ENCODE measurements at places on chromosomes 12 and 14.

- peak; percentile 50 for DNase-seq
These were observed 1.4 kb upstream of the TRMT61A start for GRCh38 chr14:103527408-103528145.

- DNase-seq: no peak
These were observed 5.4 kb downstream of the GAPDH start for GRCh38 chr12:6539707-6540134.

DNA sequence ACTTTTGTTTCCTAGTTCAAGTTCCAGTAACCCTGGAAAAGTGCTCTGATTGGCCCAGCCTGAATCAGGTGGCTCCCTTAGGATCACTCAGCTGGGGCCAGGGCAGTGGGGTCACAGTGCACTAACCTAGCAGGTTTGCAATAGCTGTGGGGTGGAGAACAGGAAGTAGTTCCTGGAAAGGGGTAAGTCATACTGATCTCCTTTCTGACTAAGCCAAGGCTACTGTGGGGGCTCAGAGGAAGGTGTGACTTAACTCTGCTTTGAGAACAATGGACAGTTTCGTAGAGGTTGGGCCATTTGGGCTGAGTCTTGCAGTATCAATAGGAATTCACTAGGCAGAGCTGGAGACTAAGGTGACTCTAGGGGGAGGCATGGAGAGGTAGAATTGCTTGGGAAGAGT lies 89.4 kb downstream of the KIF26A start:
- DNase-seq: no peak

GRCh38 chr12:80794551-80794950 lies 77.8 kb downstream of the MYF5 start:
- DNase-seq: no peak

DNA sequence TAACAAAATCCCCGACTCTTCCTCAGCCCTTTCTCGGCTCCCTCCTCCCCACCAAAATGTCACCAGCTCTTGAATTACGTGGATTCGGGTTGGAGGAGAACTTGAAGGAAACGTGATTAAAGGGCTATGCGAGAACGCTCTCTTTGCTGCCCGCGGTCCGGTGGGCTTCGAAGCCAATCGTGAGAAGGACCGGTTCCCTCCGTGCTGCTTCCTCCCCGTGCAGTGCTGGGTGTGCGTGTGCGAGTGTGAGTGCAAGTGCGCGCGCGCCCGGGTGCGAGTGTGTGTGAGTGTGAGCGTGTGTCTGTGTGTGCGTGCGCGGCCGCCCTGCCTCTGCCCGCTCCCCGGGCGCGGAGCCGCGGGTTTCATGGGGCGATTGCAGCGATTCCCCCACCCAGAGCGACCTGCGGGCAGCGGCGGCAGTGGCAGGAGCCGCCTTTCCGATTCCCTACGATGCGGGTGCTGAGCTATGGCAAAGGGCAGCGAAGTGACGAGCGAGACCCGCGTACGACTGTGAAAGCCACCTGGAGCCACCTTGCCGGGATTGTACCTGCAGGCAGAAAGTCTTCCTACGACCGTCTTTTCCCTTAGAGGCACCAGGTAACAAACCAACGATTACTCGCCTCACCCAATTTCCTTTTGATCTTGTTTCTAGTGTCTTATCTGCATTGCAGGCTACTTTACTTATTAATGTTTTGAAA lies 1.4 kb downstream of the LRFN5 start:
- peak; percentile 23 for DNase-seq

DNA sequence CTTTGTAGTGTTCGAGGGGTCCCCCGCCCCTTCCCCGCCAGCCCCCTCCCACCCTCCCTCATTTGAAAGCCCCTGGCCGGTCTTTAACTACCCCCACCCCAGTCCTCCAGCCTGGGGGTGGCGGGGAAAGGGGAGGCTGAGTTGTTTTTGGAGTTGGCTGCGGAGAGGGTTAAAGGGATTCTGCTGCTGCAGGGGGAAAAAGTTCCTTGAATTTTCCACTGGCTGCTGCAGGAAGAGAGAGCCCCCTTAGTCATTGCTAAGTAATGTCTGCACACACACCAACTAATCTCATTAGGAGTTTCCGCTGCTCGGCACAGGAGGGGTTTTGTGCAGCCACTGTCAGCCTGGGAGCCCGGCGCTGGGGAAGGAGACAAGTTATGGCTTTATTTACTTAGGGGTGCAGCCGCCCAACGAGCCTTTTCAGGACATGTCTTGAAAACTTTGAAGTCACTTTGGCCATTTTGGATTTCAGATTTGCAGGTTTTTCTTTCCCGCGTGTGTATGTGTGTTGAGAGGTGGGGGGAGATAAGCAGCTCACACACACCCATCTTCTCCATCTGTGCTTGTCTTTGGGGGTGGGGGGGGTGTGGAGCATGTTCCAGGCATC lies 1.8 kb downstream of the ELK3 start:
- peak; percentile 83 for DNase-seq

DNA sequence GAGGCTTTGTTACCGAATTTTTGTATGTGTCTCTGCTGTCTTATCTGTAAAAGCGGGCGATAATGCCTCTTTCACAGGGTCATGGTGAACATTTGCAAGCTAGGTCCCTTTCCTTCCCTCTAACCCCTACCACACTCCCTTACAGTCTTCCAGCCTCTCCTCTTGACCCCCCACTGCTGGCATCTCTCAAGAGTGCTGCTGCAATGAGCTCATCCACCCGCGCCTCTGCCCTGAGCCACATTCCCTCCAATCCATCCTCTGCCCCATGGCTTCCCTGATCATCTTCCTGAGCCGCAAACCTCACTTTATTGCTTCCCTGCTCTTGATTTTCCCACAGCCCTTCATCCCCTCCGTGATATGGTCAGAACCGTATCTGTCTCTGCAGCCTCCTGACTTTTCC lies 343.6 kb downstream of the BCL11B start:
- no peak for DNase-seq

- DNase-seq: no peak
These were observed 270.8 kb downstream of the BCL11B start for GRCh38 chr14:99001241-99001640.

DNA sequence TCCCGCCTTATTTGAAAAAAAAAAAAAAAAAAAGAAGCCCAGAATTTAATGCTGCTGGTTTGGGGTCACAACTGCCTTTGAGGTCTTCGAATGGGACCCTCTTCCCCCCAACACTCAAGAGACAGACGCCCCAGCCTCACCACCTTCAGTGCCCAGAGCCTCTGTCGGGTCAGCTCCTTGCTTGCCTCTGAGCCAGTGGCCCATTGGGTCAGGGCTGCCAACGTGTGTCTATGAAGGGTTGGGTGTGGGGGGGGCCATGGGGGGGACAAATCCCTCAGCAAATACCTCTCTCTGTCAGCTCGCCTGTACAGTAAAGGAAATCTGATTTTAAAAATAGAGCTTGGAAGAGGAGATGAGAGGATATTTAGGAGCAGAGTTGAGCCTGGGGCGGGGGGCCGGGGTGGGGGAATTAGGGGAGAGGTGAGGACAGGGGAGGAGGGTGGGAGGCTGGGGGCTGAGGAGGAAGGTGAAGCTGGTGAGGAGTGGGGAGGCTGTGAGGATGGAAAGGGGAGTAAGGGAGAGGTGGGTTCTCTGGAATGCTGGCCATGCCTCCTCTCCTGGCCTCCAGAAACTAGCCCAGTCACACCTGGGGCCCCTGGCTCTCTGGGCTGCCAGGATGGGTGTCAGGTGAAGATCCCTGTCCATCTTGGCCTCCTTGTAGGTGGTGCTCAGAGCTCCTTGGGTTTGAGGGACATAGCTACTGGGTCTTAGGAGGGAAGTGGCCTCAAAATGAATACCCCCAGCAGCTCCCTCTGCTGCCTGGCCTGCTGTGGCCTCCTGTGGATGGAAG lies 13.3 kb downstream of the RTL1 start:
- no peak for DNase-seq

DNA sequence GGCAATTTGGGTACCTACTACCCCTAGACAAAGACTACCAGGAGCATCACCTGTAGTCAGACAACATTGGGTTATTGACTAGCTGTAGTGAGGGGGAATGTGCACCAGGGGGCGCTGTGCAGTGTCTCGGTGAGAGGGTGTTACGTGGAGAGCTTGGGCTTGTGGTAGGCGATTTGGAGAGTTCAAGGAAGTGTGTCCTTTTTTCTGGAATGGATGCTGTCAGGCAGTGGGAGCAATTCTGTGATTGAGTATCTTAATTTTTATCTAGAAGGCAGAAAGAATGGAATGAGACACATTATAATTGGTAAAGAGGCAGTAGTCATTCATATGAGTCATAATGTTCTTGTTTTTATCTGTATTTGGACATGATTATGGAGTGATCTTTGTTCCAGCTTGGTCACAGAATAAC lies 187.7 kb downstream of the GALC start:
- DNase-seq: peak; percentile 5

DNA sequence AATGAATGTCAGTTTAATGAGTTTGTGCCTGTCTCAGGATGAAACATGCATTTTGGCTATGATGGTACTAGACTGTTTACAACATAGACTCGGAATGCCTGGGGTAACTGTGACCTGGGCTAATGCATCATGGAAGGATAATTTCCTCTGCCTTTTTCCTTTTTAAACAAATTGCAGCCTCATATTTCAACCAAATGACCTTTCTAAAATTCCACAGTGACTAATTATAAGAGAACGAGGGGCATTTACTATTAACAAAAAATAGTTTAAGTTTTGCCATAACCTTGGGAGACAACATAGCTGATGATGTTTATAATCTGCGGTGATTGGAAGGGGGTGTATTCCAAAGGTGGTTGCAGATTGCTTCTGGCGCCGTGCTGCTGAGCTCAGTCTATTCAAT lies 1140.5 kb downstream of the GALC start:
- DNase-seq: no peak

- DNase-seq: no peak
These were observed 20.2 kb downstream of the KMT2D start for GRCh38 chr12:49040364-49040855.

DNA sequence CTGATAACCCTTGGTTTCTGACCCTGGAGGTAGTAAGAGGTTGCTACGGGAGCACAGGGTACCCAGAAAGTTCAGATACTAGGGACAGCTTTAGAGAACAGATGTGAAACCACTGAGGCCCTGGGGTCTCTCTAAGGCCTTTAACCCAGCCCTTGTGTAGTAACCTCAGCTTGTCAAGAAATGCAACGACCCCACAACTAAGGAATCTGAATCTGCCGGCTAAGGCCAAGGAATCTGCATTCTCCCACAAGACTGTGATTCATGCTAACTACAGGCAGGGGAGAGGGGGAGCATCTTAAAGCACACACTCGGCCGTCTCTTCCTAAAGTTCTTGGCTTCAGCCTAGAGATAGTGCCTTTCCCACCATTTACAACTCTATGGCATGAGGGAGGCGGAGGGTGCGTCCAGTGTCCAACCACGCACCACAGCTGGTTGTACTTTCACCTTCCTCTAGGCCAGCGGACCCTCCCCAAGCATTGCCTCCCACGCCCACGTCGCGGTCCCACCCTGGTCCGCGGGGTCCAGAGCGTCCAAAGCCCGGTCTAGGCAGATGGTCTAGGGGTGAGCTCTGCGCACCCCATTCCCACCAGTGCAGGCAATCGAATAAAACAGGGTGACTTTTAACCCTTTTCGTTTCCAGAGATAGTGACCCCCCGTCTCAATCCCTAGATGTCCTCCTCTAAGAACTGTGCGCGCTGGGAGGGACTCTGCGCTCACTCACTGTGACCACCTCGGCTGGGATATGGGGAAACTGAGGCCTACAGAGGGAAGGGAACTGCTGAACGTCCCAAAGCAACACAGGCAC lies 735 bp upstream of the VASH1 start:
- DNase-seq: no peak

- no peak for DNase-seq
These were observed 245.9 kb downstream of the ADAMTS20 start for GRCh38 chr12:43306066-43306465.

DNA sequence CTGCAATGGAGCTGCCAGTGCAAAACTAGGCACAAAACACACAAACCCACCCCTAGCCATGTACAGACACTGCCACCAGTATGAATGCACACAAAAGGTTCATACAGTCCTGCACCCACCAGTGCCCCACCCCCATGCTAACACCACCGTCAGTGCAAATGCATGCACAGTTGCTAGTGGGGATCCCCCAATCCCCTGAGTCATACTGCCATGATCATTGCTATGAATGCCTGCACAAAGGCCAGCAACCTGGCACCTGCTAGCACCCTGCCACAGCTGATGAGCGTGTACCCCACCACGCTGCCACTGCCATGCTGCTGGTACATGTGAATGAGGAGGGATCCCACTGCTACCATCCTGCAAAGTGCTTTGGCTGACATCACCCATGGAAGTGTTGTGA lies 23.9 kb downstream of the PZP start:
- DNase-seq: no peak

GRCh38 chr14:23104591-23105347 lies at the start of gene CIROP:
Gene CIROP (minus strand): TSS chr14:23104989. CDS start chr14:23104920, 69 bp downstream.
- no peak for DNase-seq

GRCh38 chr12:53733807-53734200 lies 6.6 kb upstream of the CALCOCO1 start:
- DNase-seq: peak; percentile 44

DNA sequence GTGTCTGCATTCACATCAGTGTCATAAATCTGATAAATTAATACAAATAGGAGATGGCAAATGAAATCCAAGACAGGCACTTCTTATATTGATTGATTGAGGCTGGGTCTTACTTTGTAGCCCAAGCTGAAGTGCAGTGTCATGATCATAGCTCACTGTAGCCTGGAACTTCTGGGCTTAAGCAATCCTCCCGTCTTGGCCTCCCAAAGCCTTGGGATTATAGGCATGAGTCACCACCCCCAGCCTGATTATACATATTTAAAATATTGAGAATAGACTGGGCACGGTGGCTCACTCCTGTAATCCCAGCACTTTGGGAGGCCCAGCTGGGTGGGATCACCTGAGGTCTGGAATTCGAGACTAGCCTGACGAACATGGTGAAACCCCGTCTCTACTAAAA lies 51.3 kb downstream of the MARK3 start:
- DNase-seq: no peak

GRCh38 chr12:121264951-121265515 lies 31.5 kb downstream of the CAMKK2 start:
- DNase-seq: no peak

DNA sequence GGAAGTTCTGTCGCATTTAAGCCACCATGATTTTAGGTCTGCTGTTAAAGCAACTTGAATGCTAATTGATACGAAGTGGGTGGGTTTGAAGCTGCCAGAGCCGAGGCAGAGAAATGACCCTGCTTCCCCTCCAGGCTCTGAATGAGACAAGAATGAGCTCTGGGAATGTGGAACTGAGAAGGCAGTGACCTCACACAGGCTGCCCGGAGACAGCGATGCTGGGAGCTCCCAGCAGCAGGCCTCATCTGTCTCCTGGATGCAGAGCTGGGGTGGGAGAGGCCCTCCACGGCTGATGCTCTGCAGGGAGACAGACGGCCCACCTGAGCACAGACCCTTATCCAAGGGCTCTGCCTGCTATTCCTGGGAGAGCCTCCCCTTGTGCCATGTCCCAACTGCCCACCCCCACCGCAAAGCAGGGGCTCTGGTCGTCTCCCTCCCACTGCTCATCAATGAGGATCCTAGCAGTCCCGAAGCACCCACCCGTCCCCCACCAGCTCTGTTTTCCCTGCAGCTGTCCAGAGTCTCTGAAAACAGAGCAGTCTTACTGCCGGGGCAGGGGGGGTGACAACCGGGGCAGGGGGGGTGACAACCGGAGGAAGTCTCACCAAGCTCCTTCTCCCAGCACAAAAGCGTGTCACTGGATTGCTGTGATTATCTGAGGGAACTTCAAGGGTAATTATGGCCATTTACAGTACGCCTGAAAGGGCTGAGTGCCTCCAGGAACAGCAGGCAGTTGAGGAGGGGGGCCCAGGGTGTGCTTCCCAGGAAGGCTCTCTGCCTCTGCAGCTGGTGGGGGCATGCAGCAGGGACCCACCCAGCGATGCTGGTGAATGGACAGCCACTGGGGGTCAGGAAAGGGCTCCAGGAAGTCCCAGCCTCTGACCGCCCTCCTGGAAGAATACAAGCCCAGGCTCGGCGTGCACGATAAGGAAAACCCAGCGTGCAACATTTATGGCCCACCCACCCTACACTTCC lies 67.8 kb downstream of the CHGA start:
- DNase-seq: no peak

All from common myeloid progenitor, CD34-positive (primary cell).